ENCODE measurements at places on chromosomes 7 and 10. TPM values are rescaled to one million over a fixed set of nuclear protein-coding genes. Genes with fewer than 3 reads are reported as not detected.

GRCh38 chr10:34646331-34646730 lies 168.8 kb downstream of the PARD3 start:
- DNase-seq, result no peak

GRCh38 chr7:36806891-36807290 lies 82.6 kb upstream of the AOAH start:
- DNase-seq, result no peak

DNA sequence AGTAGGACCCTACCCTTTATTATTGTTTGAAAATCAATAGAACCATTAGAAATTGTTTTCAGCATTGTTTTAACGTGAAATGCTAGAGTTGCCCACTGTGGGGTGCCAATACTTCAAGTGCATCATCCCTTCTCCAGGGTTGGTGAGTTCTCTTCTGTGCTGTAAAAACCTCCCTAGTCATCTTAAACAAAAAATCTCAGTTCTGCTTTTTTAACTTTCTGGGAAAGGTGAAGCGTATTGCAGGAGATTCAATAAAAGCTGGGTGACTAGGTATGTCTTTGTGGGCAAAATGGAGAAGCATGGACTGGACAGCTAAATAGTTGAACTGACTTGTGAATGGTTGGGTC lies 699.1 kb downstream of the SUGCT start:
- DNase-seq, result no peak

- no peak for DNase-seq
Measured at GRCh38 chr10:123428391-123428790, 237.8 kb upstream of the GPR26 start.

DNA sequence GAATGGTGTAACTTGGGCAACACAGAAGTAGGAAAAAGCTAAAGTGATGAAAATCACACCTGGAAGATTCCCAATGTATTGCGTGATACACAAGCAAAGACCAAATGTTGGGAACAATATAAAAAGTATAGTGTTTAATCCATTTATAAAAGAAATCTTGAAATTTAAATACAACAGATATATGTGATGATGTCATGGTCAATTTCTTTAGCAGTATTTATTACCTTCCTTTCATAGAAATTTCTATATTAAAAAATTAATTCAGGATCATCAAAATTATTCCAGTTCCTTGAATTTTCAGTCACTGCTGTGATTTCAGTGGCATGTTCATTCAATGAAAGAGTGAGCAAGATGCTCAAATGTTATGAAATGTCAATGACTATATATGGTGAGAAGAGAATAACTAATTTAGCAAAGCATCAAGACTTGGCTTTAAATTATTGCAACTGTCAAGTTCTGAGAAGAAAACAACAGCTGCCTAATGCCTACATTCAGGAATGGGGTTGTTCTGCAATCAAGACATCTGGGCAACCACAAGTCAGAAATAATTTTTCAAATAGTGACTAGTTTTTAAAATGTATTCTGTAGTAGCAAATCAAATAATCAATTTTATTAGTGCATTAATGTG lies 308.8 kb downstream of the SEMA3D start:
- DNase-seq, result no peak

DNA sequence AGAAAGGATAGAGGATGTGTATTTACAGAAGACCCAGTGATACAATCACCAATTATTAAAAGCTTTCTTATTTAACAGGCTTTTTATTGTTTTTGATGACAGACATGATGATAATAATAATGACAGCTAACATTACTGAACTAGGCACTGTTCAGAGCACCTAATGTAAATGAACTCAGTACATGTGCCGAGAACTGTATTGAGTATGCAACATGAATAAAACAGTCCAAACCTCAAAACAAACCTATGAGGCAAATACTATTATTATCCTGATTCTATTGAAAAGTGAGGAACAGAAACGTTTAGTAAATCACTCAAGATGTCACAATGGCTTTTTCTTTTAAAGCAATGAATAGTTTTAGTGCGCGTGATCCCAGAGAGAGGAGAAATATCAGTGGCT lies 27.1 kb downstream of the TAS2R16 start:
- no peak for DNase-seq

DNA sequence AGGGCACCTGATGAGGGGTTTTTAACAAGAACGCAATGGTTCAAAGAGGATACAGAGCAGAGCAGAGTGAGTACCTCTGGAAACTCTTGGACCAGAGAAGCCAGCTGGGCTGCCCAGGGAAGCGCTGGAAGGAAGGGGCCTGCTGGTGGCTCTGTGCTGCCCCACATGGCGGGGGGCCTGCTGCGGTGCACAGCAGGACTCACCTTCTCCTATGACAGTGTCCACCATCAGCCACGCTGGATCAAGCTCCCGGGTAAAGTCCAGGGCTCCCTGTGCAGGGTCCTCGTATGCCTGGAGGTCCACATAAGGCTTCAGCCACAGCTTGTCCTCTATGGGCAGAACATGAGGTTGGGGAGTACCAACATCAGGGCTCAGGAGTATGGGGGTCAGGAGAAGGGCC lies 12.5 kb downstream of the EPHA1 start:
- DNase-seq, result peak; percentile 25

- no peak for DNase-seq
Measured at GRCh38 chr10:102344067-102344466, 51.4 kb upstream of the NFKB2 start.

GRCh38 chr7:141562036-141562435 lies 10.8 kb downstream of the AGK start:
- DNase-seq, result no peak

GRCh38 chr10:119981826-119982225 lies 89.3 kb downstream of the SEC23IP start:
- no peak for DNase-seq

DNA sequence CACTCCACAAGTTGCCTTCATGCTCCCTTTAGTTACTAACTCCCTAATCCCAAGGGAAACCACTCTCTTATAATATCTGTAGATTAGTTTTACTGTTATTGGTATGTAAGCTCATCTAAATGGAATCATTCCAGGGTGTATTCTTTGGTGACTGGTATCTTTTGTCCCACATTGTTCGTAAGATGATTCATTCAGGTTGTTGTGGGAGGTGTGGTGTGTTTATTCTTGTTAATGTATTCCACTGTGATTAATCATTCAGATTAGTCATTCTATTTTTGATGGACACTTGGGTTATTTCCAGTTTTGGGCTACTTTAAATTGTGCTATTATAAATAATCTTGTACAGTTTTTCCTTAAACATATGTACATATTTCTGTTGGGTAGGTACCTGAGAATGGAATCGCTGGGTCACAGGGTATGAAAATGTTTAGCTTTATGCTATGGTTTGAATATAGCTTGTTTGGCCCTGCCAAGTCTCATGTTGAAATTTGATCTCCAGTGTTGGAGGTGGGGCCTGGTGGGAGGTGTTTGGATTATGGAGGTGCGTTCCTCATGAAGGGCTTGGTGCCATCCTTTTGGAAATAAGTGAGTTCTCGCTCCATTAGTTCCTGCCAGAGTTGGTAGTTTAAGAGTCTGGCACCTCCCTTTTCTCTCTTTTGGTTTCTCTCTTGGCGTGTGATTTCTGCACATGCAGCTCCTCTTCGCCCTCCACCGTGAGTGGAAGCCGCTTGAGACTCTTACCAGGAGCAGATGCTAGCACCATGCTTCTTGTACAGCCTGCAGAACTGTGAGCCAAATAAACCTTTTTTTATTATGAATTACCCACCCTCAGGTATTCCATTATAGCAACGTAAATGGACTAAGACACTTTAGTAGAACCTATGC lies 13.8 kb downstream of the BTRC start:
- DNase-seq, result no peak

- no peak for DNase-seq
Measured at GRCh38 chr7:50214126-50214670, 90.3 kb upstream of the IKZF1 start.

GRCh38 chr7:82778021-82778420 lies 334.4 kb upstream of the CACNA2D1 start:
- DNase-seq, result no peak

DNA sequence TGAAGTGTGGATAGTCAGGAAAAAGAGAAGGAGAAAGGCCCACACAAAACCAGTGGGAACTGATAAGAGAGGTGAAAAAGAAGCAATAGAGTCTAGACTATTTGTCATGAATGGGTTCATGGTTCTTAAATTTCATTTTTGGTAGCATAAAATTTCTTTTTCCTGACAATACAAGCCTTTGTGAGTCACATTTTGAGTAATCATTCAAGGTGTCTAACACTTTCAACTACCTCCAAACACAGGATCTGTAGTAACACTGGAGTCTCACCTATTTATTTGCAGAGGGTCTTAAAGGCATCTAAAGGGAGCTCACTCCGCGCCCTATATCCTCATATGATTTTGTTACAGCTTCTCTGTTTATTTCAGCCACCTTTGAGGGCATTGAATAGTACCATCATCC lies 96.0 kb downstream of the SAMD9 start:
- no peak for DNase-seq

DNA sequence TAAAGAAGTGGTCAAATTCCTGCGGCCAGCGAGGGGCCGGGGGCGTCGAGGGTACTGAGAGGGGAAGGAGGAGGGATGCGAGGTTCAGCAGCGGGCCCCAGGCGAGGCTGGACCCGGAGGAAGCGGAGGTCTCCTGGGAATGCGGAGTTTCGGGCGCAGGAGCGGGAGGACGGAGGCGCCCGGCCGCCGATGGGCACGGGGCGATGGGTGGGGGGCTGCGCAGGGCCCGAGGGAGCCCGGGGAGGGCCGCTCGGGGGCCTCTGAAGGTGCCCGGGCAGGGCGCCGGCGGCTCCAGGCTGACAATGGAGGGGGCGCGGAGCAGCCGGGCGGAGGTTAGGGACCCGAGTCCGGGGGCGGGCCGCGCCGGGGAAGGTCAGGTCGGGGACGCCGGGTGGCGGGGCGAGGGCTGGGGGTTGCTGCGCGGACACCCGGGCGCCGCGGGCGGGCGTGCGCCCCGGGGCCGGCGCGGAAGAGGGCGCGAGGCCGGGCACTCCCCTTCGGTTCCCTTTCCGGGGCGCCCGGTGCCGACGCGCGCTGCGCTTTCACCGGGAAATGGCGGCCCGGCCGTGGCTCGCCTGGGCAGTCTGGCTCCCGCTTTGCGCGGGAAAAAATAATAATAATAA lies 683 bp downstream of the MACROH2A2 start:
- DNase-seq, result peak; percentile 83

- no peak for DNase-seq
Measured at GRCh38 chr7:87448388-87448787, 27.1 kb downstream of the ABCB4 start.

- DNase-seq, result no peak
Measured at GRCh38 chr10:63611078-63611477, 89.9 kb downstream of the REEP3 start.

GRCh38 chr7:144436500-144436899 lies 33.0 kb upstream of the NOBOX start:
- no peak for DNase-seq

- DNase-seq, result no peak
Measured at GRCh38 chr7:114588506-114588905, 173.9 kb downstream of the FOXP2 start.

GRCh38 chr7:39161903-39162302 lies 184.2 kb downstream of the POU6F2 start:
- DNase-seq, result no peak

- DNase-seq, result no peak
Measured at GRCh38 chr7:154986200-154986945, 16.6 kb downstream of the PAXIP1 start.

DNA sequence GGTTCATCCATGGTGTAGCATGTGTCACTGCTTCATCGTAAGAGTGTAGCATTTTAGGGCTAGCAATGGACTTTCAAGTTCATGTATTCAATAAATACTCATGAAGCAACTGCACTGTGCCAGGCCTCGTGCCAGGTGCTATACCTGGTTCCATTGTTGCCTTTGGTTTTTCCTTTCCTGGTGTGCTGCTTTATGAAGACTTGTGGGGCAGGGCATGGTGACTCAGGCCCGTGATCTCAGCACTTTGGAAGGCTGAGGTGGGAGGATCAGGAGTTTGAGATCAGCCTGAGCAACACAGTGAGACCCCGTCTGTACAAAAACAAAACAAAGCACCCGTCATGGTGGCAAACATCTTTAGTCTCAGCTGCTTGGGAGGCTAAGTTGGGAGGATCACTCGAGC lies 2.2 kb upstream of the CPA4 start:
- no peak for DNase-seq

DNA sequence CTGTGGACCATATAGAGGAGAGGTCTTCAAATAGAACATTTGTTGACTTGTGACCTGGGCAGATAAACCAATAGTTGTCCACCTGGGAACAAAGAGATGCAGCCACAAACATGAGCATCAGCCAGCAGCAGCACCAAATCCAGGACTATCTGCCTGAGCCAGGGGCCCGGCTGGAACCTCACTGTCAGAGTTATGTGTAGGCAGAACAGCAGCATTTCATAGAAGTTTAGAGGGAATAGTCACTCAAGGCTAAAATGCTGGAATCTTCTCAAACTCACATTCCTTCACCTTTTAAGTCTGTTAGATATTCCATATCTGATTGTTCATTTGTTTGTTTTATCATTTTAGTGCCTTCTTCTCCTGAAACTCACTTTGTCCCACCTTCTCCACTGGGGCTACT lies 72.2 kb upstream of the IL6 start:
- no peak for DNase-seq

- no peak for DNase-seq
Measured at GRCh38 chr10:118986815-118987790, 42.4 kb upstream of the NANOS1 start.

DNA sequence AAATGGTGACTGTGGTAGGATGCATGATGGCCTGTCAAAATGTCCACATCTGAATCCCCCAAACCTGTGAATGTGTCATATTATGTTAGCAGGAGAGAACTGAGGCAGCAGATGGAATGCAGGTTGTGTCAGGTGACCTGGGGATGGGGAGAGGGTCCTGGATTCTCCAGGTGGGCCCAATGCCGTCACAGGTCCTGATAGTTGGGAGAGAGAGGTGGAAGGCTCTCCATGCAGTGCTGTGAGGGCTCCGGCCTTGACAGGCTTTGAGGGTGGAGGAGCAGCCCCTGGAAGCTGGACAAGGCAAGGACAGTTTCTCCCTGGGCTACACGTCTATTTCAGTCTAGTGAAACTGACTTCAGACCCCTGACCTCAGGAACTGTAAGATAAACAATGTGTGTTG lies 330.9 kb upstream of the ZNF32 start:
- no peak for DNase-seq

DNA sequence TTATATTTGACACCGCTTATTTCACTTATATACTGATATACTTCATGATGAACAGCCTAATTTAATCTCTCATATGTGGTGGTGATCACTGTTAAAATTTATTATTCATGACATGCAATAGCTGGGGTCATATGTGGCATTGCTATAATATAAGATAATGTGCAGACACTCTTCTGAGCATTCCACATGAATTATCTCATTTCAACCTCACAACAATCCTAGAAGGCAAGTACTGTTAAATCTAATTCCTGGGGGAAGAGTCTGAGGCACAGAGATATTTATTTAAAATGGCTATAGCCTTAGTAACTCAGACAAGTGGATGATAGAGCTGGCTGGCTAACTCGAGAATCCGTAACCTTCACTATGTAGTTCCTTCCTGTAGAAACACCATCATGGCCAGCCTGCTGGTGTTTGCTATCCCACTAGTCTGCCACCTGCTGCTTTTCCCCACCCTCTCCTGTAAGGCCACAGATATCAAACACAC lies 46.6 kb upstream of the A1CF start:
- DNase-seq, result no peak

NRCAM gene
- 0.38 TPM for total RNA-seq

CPXM2 gene
- total RNA-seq, result 2.9 TPM

CEP55 gene
- total RNA-seq, result 41.8 TPM

FAM237B gene
- total RNA-seq, result not detected

HTRA1 gene
- 14.5 TPM for total RNA-seq

XRCC2 gene
- total RNA-seq, result 9.5 TPM

MMD2 gene
- total RNA-seq, result not detected

MCM10 gene
- total RNA-seq, result 28.4 TPM

CHCHD3 gene
- total RNA-seq, result 121 TPM

PLXDC2 gene
- total RNA-seq, result 27.5 TPM

ATOH7 gene
- 0.15 TPM for total RNA-seq

PRLHR gene
- not detected for total RNA-seq

All from H7 (cell line).